ENCODE measurements at places on chromosomes 12 and 14. TPM values are rescaled to one million over a fixed set of nuclear protein-coding genes. Genes with fewer than 3 reads are reported as not detected.
A peak's percentile ranks its signal among the peaks of the same experiment; 100 is the strongest.

GRCh38 chr12:4539167-4539870 lies 629 bp downstream of the RAD51AP1 start:
- DNase-seq = no peak

- no peak for DNase-seq
These were observed 774 bp upstream of the SLC2A13 start for GRCh38 chr12:40106655-40107054.

DNA sequence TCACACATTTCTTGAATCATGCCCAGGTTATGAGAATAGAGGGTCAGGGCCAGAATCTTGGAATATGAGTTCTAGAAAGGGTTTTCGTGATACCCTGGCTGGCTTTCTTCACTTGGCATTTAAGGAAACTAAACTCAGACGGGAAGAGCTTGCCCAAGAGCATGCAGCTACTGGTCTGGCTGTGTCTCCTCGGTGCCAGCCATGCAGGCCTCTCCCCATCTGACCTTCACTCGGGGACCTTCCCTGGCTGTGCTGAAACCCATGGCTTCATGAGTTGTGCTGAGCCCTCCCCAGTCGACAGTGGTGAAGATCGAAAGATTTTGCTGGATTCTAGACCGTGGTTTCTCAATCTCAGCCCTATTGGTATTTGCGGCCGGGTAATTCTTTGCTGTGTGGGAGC lies 38.0 kb downstream of the FOXN3 start:
- no peak for DNase-seq

GRCh38 chr12:131561051-131561450 lies 149.8 kb upstream of the SFSWAP start:
- DNase-seq = no peak

DNA sequence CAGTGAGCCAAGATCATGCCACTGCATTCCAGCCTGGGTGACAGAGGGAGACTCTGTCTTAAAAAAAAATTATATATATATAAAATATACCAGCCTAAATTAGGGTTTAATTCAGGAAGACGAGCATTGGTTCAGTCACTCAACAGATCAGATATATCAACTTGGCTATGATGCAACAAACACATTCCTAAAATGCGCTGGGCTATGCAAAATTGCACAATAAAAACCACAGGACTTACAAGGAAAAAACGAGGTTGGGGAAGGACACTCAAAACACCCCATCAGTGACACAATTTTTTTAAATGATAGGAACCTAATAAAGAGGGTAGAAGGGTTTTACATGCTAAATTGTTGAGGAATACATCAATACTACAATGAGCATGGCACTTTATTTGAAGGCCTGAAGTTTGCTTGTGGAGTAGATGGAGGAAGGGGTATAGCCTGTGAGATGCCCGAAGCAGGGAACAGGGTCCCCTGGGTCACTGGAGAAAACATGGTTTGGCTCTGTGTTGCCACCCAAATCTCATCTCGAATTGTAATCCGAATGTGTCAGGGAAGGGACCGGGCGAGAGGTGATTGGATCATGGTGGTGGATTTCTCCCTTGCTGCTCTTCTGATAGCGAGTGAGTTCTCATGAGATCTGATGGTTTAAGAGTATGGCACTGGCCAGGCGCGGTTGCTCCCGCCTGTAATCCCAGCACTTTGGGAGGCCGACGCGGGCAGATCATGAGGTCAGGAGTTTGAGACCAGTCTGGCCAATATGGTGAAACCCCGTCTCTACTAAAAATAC lies 71.2 kb downstream of the TNFAIP2 start:
- DNase-seq = no peak

DNA sequence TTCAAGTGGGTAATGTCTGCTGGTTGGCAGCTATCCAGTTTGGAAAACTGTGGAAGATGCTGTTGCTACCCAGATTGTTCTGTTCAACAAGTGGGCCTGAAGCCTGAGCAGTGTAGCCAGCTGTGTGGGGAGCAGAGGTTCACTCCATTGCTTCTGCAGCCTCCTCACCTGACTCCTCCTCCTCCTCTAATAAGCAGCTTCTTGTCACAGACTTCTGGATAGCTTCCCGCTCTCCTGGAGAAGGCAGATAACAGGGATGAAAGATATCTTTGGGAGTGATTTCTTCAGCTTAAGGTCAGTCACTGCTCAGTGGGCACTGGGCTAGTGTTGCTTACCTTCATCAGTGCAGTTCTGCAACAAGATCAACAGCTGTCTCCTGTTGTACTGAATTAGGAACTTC lies 2.0 kb downstream of the POP5 start:
- no peak for DNase-seq

- no peak for DNase-seq
These were observed 61.2 kb upstream of the TMEM132C start for GRCh38 chr12:128205758-128206157.

GRCh38 chr14:56797569-56798446 lies 12.5 kb downstream of the OTX2 start:
- no peak for DNase-seq

DNA sequence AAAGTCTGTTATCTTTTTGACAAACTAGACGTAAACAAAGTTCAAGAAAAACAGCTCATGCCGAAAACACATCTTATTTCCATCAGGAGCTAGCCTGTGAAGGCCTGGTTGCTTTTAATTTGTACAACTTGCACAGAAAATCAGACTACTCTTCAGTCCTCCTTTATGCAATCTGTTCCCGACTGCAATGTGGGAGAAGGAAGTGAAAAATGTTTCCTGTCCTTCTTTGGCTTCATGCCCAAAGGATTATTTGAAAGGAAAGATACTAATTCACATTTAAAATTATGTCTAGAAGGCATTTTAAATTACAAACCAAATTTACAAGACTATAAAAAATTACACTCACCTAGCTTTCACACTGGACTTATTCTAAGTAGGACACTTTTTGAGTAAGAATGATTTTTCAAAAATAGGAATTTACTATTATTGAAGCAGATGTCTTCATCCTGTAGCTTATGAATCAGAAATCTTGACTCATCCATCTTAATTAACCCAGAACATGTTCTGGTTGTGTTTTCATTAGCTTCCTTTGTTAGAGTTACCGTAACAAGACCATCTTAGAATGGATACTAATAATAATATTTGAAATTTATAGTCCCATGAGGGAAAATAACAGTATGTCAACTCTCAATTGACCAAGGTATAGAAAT lies 272.6 kb downstream of the PRKD1 start:
- peak; percentile 8 for DNase-seq

DNA sequence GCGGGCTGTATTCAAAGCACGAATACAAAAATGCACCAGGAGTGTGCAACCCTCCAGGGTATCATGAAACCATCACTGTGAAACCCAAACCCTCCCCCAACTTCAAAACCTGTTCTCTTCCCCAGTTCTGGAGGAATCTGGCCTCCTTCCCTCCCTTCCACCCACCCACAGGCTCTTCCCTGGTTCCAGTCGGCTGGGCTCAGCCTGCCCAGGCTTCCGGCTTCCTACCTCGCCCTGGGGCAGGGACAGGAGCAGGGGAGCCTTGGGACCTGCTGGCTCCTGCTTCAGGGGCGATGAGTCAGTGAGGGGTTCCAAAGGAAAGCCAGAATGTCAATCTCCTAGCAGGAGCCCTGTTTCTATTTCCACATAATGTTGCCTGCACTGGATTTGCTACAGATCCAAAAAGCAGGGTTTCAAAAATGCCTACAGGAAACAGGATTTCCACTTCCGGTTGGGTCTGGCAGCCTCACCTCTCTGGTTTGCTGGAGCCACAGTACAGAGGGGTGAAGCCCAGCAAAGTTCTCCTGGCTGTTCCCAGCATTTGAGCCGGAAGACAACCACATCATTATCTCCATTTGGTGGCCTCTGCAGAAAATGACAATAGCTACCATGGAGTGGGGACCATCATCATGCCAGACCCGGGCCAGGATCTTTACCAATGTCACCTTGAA lies 278.3 kb downstream of the DPF3 start:
- DNase-seq = no peak

- no peak for DNase-seq
These were observed 987 bp downstream of the CCER1 start for GRCh38 chr12:90953956-90954421.

DNA sequence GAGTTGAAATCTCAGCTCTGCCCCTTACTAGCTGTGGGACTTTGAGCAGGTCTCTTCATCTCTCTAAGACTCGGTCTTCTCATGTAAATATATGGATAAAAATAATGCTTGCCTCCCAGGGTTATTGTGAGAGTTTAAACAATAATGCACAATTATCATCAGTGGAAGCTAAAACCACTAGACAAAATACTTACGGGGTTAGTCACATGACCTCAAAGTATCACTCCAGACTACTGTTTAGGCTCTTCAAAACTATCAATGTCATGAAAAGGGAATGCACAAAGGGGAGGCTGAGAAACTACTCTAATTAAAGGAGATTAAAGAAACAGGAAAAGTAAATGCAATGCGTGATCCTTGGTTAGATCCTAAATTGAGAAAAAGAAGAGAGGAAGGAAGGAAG lies 24.5 kb upstream of the TSPAN11 start:
- no peak for DNase-seq

- no peak for DNase-seq
These were observed 50.6 kb downstream of the SMUG1 start for GRCh38 chr12:54138219-54138618.

DNA sequence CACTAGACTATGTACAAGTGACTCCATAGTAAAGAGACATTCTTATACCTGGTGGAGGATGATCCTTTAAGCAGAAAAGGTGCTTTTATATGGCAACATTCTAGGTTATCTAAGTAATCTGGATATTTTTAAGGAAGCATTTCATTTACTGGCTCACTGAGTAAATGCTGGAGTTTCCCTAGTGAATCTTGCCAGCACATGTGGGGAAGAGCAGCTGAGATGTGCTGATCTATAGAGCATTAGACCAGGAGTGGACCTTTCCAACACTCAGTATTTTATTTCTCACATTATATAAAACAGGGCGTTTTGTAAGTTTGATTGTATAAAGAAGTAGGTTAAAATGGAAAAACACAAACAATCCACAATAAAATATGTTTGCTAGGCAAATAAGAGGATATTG lies 478.5 kb downstream of the ATP23 start:
- no peak for DNase-seq

Gene SLC38A4
- under 0.01 TPM for total RNA-seq

Gene SYT1
- 0.59 TPM for total RNA-seq

Gene RERG
- not detected for total RNA-seq

Gene HPD
- not detected for total RNA-seq

Gene KIF21A
- 16.6 TPM for total RNA-seq

Gene IAPP
- total RNA-seq = not detected

Gene ANG
- 6.9 TPM for total RNA-seq

Gene CNPY2
- total RNA-seq = 73.1 TPM

Gene KCNMB4
- total RNA-seq = 8.7 TPM
